ENCODE measurements at places on chromosomes 7 and 10.
A peak's percentile ranks its signal among the peaks of the same experiment; 100 is the strongest.

DNA sequence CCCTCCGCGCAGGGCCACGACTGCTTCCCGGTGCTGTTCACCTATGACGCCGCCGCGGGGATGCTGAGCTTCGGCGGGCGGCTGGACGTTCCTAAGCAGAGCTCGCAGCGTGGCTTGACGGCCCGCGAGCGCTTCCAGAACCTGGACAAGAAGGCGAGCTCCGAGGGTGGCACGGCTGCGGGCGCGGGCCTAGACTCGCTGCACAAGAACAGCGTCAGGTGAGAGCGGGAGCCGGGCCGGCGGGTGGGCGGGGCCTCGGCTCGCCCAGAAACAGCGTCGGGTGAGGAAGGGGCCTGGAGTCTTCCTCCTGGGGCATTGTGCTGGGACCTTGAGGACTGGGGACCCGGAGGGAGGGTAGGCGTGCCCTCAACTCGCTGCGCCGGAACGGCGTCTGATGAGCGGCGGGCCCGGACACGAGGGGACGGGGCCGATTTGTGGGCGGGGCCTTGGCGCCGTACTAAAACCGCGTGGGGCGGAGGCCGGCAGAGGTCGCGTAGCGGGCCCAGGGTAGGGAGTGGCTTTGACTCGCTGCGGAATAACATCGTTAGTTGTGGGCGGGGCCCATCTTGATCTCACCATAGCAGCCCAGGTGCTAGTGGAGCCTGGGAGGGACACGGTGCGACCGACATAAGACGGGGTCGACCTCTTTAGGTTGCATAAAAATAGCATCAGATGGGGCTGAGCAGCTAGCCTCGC is 15.6 kb downstream of the PDAP1 start:
- peak; percentile 83 for DNase-seq

GRCh38 chr10:11080564-11080984 is 62.9 kb downstream of the CELF2 start:
- no peak for DNase-seq

DNA sequence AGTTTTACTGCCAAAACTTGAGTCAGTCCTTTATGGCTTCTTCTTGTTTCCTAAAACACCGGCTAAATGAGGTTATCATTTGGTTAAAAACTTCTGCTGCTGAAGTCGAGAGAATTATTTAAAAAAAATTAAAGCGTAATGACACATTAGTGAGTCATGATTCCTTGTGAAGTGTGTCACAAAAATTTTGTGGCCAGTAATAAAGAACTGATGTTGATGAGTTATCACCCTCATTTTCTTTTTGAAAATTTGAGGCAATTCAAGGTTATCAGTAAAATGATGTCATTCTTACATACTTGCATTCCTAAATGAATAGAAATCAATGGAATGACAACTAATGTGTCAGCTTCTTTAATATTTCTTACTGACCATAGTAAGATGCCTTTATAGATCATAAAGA is 427.4 kb downstream of the SORCS3 start:
- no peak for DNase-seq

DNA sequence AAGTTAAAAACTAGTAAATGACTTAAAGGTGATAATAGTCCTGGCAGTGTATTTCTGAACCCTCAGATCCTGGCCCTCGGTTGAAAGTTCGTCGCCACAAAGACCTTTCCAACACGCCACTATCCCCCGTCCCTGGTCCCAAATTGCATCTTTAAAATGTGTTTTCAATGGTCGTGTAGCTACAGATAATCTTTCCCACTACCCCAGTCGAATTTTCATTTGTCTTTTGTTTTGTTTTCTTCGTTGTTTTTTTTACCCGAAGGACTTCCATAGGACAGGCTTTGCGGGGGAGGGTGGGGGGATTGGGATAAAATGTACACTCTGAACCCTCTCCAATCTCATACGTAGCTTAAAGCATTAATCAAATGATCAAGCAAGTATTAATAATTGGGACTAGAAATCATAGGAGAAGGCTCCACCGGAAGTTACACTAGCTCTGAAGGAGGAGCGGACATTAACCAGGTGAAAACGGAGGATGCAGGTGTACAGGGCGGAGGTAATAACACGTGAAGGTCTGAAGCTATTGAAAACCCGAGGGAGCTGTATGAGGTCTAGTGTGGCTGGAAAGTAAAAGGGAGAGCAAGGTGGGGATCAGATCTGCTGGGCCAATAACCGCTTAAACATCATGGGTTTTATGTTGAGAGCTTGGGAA is 32.8 kb upstream of the PHF14 start:
- DNase-seq, result peak; percentile 46

GRCh38 chr10:89861584-89862301 is 160.4 kb downstream of the KIF20B start:
- DNase-seq, result no peak

- DNase-seq, result no peak
These were observed 55.4 kb downstream of the MICALL2 start for GRCh38 chr7:1403638-1404459.

DNA sequence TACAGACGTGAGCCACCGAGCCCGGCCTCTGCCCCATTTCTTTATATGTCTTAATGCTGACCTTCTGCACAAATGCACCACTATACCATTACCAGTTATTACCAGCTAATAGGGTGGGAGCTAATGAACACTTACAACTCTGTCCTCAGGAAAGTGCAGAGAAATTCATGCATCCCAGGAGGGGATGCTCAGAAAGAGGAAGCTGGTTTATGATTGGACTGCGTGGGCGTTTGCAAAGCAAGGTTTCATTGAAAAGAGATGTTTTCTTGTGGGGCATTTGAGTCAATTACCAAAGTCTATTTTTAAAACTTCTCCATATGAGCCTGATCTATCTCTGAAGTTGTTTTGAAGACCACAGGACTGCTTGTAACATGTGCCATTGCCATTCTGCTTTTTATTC is 417.7 kb upstream of the CELF2 start:
- no peak for DNase-seq
